ENCODE measurements at places on chromosomes 3 and 15. TPM values are rescaled to one million over a fixed set of nuclear protein-coding genes. Genes with fewer than 3 reads are reported as not detected.
A peak's percentile ranks its signal among the peaks of the same experiment; 100 is the strongest.

GRCh38 chr3:49566312-49566711 lies 12.0 kb downstream of the BSN start:
- no peak overlapping the region for H3K27ac ChIP-seq
- H3K4me1 ChIP-seq: peaks cover 2% of the 10 kb centered on the region
- DNase-seq: no peak

GRCh38 chr3:81554388-81554787 lies 207.1 kb downstream of the GBE1 start:
- no peaks in the 10 kb centered on the region for H3K27me3 ChIP-seq
- H3K4me3 ChIP-seq: no peak overlapping the region
- no peaks in the 10 kb centered on the region for H3K36me3 ChIP-seq
- no peak for DNase-seq
- no peaks in the 10 kb centered on the region for H3K4me1 ChIP-seq
- H3K27ac ChIP-seq: no peak overlapping the region

DNA sequence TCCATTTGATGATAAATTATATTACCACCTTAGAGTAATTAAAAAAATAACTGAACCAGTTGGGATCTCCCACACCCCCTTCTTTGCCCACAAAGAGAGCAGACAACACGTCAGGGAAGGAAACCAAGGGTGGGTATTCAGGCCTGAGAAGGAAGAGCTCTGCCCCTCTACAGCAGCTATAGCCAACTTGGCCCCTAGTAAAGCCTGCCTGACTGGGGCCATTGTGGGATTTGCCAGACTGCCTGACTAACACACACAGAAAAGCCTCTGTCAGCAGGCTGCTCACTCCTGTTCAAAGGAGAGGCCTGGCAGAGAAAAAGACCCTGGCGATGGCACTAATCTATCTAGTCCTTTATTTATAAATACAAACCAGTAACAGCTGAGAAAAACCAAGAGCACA lies 41.4 kb downstream of the ATP8B4 start:
- H3K27ac ChIP-seq: no peak overlapping the region
- no peaks in the 10 kb centered on the region for H3K36me3 ChIP-seq
- H3K27me3 ChIP-seq: peaks cover 18% of the 10 kb centered on the region

GRCh38 chr3:127598841-127599570 lies 795 bp downstream of the MCM2 start:
- DNase-seq: no peak
- H3K4me3 ChIP-seq: peak overlapping the region; percentile 92
- peaks cover 2% of the 10 kb centered on the region for H3K36me3 ChIP-seq
- no peaks in the 10 kb centered on the region for H3K27me3 ChIP-seq
- peaks cover 20% of the 10 kb centered on the region for H3K4me1 ChIP-seq

GRCh38 chr3:124143047-124143446 lies 151.1 kb upstream of the ROPN1 start:
- H3K27ac ChIP-seq: no peak overlapping the region
- peaks cover 7% of the 10 kb centered on the region for H3K27me3 ChIP-seq
- H3K4me3 ChIP-seq: no peak overlapping the region
- peaks cover 2% of the 10 kb centered on the region for H3K36me3 ChIP-seq
- no peak for DNase-seq

GRCh38 chr15:62816342-62817069 lies 226.0 kb upstream of the TPM1 start:
- H3K4me3 ChIP-seq: no peak overlapping the region
- H3K27ac ChIP-seq: no peak overlapping the region
- peaks cover 30% of the 10 kb centered on the region for H3K27me3 ChIP-seq
- H3K36me3 ChIP-seq: no peaks in the 10 kb centered on the region
- no peaks in the 10 kb centered on the region for H3K4me1 ChIP-seq

- peaks cover 8% of the 10 kb centered on the region for H3K27me3 ChIP-seq
- H3K4me1 ChIP-seq: no peaks in the 10 kb centered on the region
- no peaks in the 10 kb centered on the region for H3K36me3 ChIP-seq
- no peak overlapping the region for H3K27ac ChIP-seq
- DNase-seq: no peak
Measured at GRCh38 chr3:36606871-36607765, 157.2 kb downstream of the DCLK3 start.

GRCh38 chr3:120659834-120660233 lies 22.2 kb downstream of the HGD start:
- H3K4me1 ChIP-seq: no peaks in the 10 kb centered on the region
- H3K27me3 ChIP-seq: no peaks in the 10 kb centered on the region
- H3K4me3 ChIP-seq: no peak overlapping the region
- no peak overlapping the region for H3K27ac ChIP-seq
- no peak for DNase-seq

DNA sequence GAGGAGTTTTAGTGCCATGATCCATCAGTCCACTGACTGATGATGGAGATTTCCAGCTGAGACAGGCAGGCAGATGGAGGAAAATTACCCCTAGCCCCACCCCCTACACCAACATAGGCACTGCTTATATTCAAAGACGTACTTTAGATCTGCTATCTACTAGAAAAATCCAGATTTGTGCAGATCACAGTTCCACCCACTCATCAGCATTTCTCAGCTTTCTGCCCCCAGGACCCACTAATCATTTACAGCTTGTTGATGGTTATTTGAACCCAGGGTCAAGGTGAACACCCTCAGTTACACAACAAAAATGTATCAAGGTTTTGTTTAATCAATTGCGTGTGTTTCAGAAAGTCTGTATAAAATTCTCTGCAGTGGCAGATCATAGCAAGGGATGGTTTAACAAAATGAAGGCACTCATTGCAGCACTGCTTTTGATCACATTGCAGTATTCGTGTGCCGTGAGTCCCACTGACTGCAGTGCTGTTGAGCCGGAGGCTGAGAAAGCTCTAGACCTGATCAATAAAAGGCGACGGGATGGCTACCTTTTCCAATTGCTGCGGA lies at the start of gene HRG:
Gene HRG, plus strand, starts transcription at position 390 of the 564 bp plus-strand sequence. Its CDS starts 18 bp downstream, at position 408.
- H3K4me3 ChIP-seq: no peak within 1 kb of the TSS
- DNase-seq: no peak
- no peak within 1 kb of the TSS for H3K27ac ChIP-seq

DNA sequence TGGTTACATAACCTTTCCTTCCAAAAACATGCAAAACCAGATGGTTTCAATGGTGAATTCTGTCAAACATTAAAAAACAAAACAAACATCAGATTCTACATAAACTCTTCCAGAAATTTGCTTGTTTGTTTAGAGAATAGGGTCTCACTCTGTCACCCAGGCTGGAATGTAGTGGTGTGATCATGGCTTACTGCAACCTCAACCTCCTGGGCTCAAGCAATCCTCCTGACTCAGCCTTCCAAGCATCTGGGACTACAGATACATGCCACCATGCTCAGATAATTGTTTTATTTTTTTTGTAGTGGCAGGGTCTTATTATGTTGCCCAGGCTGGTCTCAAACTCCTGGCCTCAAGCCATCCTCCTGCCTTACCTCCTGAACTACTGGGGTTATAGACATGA lies 36.1 kb downstream of the FBXL2 start:
- peaks cover 7% of the 10 kb centered on the region for H3K4me1 ChIP-seq
- peaks cover 17% of the 10 kb centered on the region for H3K27me3 ChIP-seq
- H3K36me3 ChIP-seq: peaks cover 2% of the 10 kb centered on the region
- no peak overlapping the region for H3K4me3 ChIP-seq
- no peak overlapping the region for H3K27ac ChIP-seq
- DNase-seq: no peak

DNA sequence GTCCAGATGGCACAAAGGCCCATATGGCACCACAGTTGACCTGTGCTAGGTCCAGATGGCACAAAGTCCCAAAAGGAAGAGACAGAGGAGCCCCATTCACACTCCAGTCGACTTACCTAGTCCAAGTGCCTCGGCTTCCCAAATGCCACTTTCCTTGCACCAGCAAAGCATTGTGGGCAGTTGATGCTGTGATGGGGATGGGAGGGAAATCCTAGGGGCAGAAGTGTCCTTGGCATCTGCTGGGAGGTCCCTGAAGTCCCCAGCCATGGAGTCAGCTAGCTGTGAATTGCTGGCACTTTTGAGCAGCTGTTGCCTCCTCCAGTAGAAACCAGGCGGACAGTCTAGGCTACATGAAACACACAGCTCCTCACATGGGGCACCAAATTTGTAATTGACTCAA lies 60.3 kb upstream of the SIAH2 start:
- no peak overlapping the region for H3K27ac ChIP-seq
- no peak overlapping the region for H3K4me3 ChIP-seq
- H3K27me3 ChIP-seq: peaks cover 36% of the 10 kb centered on the region
- H3K36me3 ChIP-seq: peaks cover 2% of the 10 kb centered on the region
- H3K4me1 ChIP-seq: peaks cover 2% of the 10 kb centered on the region

- H3K4me1 ChIP-seq: no peaks in the 10 kb centered on the region
- H3K4me3 ChIP-seq: no peak overlapping the region
- DNase-seq: no peak
- peaks cover 5% of the 10 kb centered on the region for H3K36me3 ChIP-seq
Measured at GRCh38 chr15:62989366-62990055, 53.0 kb upstream of the TPM1 start.

DNA sequence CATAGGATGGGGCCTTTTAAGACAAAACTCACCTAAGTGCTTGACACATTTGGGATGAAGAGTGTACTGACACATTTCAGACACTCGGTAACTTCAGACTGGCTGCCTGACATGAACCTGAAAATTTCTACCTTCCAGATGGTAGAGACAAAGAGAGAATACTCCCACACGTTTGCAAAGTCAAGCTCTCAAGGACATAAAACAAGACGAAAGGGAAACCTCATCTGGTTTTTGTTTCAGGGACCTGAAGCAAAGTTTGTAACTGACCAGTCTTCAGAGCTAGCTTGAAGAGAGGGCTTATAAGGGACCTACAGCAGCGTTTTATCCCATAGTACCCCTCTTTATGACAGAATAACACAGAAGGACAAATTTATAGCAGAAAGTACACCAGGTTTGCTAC lies 41.9 kb downstream of the ZNF621 start:
- no peaks in the 10 kb centered on the region for H3K4me1 ChIP-seq
- H3K27ac ChIP-seq: no peak overlapping the region
- DNase-seq: no peak
- H3K27me3 ChIP-seq: peaks cover 15% of the 10 kb centered on the region
- no peak overlapping the region for H3K4me3 ChIP-seq

- no peaks in the 10 kb centered on the region for H3K27me3 ChIP-seq
- H3K4me1 ChIP-seq: peaks cover 28% of the 10 kb centered on the region
- DNase-seq: no peak
Measured at GRCh38 chr3:195612075-195612800, 28.5 kb upstream of the APOD start.

DNA sequence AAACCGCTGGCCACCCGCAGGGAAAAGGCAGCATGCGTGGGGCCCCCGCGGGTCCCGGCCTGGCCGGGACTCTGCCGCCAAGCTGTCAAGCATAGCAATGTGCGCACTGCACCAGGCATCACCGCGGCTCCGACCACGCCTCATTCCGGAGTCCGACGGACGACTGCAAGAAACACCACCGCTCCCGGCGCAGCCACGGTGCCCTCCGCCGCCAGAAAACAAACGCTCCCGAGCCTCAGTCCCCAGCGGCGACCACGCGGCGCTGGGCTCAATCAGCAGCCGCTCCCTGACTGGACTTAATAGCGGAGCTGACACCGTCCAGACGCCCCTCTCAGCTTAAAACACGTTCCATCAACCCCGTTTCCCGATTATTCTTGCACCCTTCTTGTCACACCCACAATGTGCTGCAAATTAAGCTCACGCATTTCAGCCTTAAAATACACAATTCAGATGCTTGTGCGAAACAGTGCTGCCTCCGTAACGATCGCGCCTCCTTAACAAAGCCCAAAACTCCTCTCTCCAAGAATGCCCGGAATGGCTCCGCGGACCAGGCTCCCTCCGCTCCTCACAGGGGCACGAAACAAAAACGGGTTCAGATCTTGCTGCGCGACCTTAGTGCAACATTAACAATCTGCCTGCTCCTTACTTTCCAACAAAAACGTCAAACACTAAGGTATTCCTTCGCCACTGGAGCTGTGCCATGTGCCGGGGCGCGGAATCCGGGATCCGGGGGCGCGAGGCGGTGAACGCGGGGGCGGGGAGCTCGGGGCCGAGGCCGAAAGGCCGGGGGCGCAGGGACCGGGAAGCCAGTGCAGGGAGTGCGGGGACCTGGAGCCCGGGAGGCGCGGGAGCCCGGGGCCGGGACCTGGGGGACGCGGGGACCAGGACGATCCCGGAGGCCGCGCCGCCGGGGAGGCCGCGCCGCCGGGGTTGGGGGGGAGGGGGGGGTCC lies 655 bp downstream of the CYFIP1 start:
- peaks cover 4% of the 10 kb centered on the region for H3K36me3 ChIP-seq
- H3K27ac ChIP-seq: peak overlapping the region; percentile 90
- H3K4me3 ChIP-seq: peak overlapping the region; percentile 100

DNA sequence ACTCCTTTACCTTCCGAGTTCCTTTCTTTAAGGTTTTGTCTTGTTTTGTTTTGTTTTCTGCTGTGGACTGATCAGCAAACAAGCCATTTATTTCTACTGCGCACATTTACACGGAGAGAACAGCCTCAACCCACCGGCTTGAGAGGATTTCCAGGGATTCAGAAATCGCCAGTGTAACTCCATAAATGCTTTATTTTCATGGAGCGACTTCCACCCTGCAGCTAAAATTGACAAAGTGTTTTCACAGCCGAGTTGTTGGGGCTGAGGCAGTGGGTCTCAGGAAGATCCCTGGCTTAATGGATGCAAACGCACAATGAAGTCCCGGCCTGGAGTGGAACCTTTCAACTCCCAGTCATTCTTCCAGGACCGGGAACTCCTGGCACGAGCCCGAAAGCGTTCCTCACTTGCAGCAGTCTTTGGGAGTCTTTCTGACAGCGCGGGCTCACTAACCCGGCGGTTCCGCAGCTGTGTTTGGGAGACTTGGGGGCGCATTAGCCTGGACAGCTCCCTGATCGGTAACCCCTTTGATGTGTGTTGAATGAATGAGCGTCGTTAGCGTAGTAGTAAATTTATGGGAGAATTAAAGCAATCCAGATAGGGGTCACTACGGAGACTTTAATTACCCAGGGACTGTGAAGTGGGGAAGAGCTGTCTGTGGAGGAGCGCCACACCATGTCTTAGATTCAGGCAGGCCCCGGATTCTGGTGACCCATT lies 785 bp upstream of the MYRIP start:
- no peak for DNase-seq
- H3K27me3 ChIP-seq: peaks cover 74% of the 10 kb centered on the region
- no peak overlapping the region for H3K27ac ChIP-seq
- H3K36me3 ChIP-seq: peaks cover 9% of the 10 kb centered on the region
- peaks cover 12% of the 10 kb centered on the region for H3K4me1 ChIP-seq

- no peak overlapping the region for H3K4me3 ChIP-seq
- no peaks in the 10 kb centered on the region for H3K4me1 ChIP-seq
- no peaks in the 10 kb centered on the region for H3K27me3 ChIP-seq
- H3K36me3 ChIP-seq: no peaks in the 10 kb centered on the region
Measured at GRCh38 chr3:167109746-167110145, 270.4 kb downstream of the ZBBX start.

GRCh38 chr3:17188378-17188777 lies 303.6 kb downstream of the PLCL2 start:
- no peaks in the 10 kb centered on the region for H3K27me3 ChIP-seq
- peaks cover 3% of the 10 kb centered on the region for H3K4me1 ChIP-seq
- H3K27ac ChIP-seq: no peak overlapping the region

Gene HTR3E
- not detected for total RNA-seq

Gene PRR20G
- total RNA-seq: not detected

Gene ST8SIA2
- total RNA-seq: not detected

Gene DUOXA1
- not detected for total RNA-seq
